Mesenteric fat pad (tissue), 1 donor: ENCODE measurements at places on chromosomes 16 and 17. TPM values are rescaled to one million over a fixed set of nuclear protein-coding genes. Genes with fewer than 3 reads are reported as not detected.

KLHL10 gene
- total RNA-seq, result 0.74 TPM

CHD9NB gene
- total RNA-seq, result 0.48 TPM

ST3GAL2 gene
- 25.9 TPM for total RNA-seq

DNA sequence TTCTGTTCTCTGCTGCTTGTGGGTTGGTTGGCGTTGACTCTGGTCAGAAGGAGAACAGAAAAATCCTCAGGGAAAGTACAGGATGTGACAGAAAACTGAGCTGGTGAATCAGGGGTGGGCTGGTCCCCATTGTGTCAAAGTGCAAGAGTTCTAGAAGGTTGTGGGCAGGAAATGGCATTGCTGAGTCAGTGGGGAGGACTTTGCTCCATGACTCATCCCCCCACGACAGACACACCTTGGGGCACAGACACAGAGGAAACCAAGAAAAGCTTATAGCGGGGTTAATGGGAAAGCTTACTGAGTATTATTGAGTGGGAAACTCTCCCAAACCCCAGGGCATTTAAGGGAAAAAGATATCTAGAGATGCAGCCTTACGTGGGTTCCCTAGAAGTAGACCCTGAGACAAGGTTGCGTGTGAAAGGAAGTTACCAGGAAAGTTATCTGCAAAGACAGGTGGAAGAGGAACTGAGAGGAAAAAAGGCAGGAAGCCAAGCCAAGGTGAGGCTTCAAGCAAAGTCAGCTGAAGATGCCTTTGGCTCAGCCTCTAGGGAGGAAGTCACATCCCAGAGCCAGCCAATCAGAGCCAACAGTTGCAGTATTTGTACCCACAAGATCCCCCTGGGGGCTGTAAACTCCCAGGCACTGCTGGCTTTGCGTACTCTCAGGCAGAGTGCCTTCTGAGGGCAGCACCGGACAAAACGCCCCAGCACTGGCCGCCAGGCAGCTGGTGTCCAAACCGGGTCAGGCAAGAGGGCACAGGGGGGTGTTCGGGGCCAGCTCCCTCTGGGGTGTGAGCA lies 86.4 kb downstream of the FOXL1 start:
- no peak for DNase-seq

DNAH2 gene
- total RNA-seq, result 0.26 TPM

- DNase-seq, result no peak
These were observed at the start of gene MYH10 for GRCh38 chr17:8630227-8630801. Gene MYH10 (minus strand): TSS chr17:8630725. CDS start chr17:8623246, 7,479 bp downstream.

DNA sequence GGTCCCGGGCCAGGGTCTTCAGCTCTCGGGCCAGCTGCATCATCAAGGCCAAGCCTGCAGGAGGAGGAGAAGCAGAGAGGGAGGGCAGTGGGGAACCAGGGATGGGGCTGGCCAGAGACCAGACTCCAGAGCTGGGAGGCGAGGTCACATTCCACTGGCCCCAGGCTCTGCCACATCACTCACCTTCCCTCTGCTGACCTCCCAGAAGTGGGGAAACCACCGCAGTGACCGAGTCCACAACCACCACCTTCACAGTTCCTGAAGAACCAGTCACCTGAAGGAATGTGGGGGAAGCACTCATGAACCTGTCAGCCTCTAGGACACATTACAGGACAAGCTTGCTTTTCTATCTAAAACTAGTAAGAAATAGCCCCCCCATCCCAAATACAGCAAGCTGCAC lies 16.4 kb downstream of the RAD51D start:
- DNase-seq, result no peak

GPRC5C gene
- total RNA-seq, result 17.9 TPM

TAC4 gene
- total RNA-seq, result not detected

GRCh38 chr17:11324846-11325420 lies 83.9 kb downstream of the SHISA6 start:
- no peak for DNase-seq

DNA sequence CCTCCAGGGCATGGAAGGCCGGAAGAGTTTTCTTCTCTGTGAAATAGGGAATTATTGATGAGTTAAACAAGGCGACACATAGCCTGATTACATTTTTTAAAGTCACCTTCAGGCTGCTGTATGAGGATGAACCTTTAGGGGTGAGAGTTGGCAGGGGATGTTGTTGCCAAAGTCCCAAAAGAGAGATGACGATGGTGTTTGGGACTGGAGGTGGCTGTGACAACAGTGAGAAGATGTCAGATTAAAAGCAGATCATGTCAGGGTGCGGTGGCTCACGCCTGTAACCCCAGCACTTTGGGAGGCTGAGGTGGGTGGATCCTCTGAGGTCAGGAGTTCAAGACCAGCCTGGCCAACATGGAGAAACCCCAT lies 16.8 kb upstream of the ASGR2 start:
- DNase-seq, result no peak

- DNase-seq, result no peak
These were observed 42.2 kb downstream of the RPTOR start for GRCh38 chr17:80586846-80587228.

DNA sequence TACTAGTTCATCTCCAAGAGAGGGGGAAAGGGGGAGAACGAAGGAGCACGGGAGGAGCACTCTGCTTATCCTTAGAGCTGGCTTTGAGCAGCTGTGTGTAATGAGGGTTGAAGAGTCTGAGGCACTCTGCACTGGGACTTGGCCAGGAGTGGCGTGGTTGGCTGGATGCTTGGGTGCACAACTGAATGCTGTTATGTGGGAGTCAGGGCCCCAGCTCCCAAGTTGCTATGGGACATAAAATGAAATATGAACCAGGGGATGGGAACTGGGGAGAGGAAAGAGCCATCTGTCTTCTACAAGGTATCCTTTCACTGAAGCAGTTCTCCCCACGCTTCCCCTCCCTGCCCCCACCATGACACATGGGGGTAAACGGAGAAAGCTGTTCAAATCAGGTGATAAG lies 105.9 kb upstream of the ANKFN1 start:
- DNase-seq, result no peak
